ENCODE measurements at places on chromosomes 6 and 20.

GRCh38 chr6:12974551-12974950, 258.0 kb downstream of the PHACTR1 start:
- DNase-seq = no peak

DNA sequence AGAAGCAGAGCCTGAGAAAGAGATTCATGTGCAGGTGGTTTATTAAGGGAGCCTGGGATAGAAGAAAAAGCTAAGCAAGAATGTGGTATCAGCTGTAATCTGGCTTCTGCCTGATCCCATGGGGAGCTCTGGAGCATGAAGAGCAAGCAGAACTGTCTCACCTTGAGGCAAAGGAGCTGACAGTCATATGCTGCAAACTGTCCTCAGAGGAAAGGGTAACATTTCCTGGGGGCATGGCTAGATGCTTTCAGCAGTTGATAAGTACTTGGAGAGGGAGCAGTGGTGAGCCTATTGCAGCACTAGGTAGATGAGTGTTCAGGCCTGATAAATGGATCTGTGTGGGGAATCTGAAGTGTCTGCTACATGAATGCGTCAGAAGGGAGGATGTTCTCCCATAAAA, 621.5 kb upstream of the BTBD3 start:
- no peak for DNase-seq

DNA sequence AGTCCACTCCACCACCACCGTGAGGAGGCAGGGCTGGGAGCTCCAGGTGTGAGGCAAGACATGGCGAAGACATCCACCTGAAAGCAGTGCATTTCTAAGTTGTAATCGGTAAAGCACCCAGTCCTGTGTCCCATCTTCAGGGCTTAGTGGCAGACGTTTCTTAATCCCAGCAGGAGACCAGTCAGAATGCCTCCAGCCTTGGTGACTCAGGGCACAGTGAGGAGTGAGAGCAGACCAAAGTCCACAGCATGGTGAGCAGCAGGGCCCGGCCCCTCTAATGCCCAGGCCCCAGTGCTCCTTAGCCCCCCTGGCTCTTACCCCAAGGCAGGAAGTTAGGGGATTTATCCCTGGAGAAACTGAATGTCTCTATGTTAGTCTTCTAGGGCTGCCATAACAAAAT, 183.9 kb downstream of the SYNDIG1 start:
- no peak for DNase-seq

GRCh38 chr20:58986968-58987517, 6.0 kb downstream of the NELFCD start:
- no peak for DNase-seq

DNA sequence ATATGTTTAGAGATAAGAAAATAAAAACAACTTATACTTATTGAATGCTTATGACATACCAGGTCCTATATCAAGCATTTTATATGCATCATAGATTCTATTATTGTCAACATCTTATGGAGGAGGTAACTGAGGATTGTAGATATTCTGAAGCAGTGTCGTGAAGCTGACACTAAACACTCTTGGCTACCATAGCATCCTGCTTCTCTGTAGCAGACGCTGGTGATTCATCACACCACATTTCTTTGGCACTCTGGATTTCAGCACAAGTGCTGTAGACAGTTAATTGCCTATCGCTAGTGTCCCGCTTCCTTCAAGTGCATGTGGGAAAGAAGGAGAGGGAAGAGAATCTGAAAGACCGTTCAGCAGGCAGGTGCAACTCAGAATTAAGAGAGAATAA, 317.1 kb downstream of the PLCB1 start:
- no peak for DNase-seq

DNA sequence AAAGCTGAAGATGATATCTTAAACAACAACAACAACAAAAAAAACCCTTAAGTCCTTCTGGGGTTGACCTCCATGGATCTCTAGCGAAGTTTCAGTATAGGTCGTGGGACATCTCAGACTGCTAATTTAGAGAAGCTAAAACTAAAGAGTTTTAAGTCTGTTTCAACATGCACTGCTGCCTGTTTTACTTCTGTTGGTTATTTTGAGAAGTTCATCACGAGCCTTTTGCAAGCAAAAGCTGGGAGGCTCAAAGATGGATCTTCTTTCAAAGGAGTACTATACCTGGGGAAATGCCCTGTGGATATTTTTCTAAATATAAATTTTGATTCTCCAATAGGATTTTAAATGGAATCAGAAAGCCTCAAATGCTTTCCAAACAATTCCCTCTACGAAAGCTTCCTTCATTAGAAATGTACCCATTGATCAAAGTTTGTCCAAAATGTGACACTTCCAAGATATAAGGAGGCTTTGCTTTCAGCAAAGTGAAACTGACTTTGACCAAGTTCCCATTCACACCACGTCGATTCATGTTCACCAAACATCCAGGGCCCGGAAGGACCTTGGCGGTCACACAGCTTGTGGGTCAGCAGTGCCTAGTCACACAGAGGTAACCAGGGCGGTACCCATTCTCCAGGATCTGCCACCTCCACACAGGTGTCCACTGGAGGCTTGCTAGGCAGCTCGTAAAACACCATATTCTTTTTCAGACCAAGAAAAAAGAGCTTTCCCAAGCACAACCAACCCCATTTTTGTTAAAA, 94.7 kb upstream of the QKI start:
- no peak for DNase-seq

- DNase-seq = no peak
These were observed 45.4 kb upstream of the NKX2-2 start for GRCh38 chr20:21559305-21559704.

GRCh38 chr6:142647449-142648035, 297.4 kb downstream of the HIVEP2 start:
- DNase-seq = no peak

- no peak for DNase-seq
These were observed 42.8 kb upstream of the HFE start for GRCh38 chr6:26044140-26045064.

DNA sequence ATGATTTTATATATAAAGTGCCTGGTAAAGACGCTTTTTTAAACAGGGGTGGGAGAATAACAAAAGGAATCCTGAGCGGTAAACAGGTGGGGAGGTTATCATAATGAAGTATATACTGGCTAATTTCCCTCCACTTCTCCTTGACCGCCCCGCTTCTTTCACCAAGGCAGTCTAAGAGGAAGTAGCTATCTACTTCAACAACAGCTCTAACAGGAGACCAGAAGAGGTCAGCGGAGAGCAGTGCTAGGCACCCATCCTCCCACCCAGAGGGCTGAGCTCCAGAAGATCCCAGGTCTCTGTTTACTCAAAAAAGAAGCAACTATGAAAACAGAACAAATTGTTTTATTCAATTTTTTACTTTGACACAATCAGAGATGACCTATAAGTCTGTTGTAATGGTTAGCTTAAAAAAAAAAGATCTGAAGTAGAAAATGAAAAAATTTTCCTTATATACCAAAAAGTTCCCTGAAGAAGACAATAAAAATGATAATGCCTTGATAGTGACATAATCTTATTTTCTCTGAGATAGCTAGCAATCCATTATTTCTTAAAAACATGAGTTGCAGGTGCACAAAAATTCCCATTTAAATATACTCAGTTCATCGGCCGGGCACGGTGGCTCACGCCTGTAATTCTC, 141.1 kb downstream of the PDSS2 start:
- DNase-seq = no peak

DNA sequence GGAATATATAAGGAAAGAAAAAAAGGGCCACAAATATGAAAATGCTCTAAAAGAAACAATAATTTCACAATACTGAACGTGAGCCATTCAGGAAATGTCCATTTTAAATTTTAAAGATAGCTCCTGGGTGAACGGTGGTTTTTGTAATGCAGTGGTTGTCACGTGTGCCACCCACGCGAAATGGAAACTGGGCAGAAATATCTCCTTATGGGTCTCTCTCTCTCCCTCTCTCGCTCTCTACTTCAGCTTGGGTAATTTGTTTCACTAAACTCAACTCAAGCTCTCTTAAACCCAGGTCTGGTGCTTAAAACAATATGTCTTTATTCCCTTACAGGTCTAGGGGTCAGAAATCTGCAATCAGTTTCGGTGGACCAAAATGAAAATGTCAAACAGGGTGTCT, 150.8 kb downstream of the OR2B2 start:
- no peak for DNase-seq

DNA sequence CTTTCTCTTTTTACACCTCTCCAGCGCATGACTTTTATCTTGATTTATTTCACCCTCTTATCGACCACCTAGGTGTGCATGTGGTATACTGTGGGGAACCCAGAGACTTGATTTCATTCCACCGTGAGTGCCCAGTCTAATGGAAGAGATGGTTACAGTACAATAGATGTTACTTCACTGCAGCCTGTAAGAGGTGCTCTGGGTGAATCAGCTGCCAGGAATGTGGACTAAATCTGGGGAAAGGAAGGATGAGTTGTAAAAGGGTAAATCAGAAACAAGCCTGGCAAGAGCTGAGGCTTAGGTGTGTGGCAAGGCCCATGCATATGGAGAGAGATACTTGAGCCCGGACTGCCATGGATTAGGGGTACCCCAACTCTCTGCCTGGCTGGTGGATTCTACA, 7.4 kb downstream of the STK35 start:
- DNase-seq = no peak

DNA sequence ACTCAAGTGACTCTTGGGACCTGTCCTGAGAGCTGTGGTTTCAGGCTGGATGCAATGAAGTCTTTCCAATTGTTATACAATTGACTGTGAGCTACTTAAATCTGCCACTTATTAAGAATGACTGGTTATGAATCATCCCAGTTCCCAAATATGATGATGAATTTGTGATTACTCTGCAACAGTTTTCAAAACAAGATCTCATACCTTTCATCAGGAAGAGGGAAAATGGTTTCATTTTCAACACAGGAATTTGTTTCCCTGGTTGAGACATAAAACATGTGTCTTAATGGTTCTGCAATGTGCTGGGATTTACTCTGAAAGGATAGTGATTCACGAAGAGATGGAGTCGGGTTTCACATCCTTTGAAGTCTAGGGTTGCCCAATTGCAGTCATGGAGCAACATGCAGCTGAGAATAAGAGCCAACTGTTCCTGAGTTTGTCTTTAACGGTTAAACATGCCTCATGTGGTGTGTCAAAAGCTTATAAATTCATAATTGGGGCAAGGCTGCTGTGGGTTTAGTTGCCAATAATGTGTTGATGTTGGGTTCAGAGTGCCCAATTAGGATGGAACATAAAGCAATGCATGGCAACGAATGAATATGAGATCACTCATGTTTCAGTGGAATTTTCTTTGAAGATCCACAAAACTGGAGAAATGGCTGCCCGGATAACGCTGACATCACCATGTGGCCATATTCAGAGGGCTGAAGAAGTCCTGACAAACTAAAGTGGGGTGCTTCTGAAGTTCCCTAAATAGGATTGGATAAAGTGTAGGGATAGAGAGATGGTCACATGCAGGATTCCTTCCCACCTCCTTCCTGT, 41.0 kb downstream of the CYP24A1 start:
- DNase-seq = no peak

DNA sequence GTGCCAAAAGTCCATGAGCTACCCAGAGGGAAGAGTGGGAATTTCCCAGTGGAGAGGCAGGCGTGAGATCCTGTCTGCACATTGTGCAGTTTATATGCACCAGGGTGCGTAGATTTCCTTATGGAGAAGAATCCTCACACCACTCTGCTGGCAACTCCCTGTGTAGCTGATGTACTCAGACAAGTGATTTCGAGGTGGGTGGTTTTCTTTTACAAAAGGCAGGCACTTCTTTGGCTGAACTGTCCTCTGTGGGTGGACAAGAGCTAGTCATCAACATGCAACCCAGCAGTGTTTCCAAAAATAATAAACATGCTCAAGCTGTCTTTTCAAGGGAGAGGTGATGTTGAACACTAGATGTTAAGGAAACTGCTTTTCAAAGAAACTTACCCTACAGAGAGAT, 121.7 kb upstream of the NXT1 start:
- no peak for DNase-seq

GRCh38 chr20:51165131-51165530, 142.2 kb upstream of the KCNG1 start:
- no peak for DNase-seq

- no peak for DNase-seq
These were observed 319.8 kb downstream of the FRK start for GRCh38 chr6:115740907-115741306.

DNA sequence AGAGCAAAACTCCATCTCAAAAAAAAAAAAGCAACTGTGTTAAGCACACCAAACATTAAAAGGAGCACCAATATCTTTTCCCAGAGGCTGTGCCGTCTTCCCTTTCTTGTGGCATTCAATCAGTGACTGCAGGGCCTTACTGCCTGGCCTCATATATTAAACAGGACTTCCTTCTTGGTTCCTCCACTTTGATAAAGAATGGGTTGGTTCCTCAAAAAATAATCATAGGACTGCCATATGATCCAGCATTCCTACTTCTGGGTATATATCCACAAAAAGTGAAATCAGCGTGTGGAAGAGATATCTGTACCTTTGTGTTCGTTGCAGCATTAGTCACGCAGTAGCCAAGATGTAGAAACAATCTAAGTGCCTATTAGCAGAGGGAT, 40.3 kb upstream of the GFOD1 start:
- no peak for DNase-seq

DNA sequence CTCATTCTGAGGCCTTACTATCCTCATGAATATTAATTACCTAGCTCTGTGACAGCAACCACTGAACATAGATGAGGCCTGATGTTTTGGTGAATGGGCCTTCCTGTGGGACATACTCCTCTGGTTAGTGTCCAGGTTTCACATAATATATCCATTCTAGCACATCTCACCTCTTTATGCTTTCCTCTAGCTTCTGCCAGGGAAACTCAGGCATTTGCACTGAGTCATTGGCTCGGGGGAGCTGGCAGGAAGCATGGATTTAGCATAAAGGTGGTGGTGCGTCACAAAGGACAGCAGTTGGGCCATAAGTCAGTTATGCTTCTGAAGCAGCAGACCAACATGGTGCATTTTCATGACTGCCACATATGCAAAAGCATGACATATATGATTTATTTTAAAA, 37.5 kb upstream of the TMEM170B start:
- DNase-seq = no peak

GRCh38 chr6:168385858-168386735, 54.9 kb upstream of the SMOC2 start:
- DNase-seq = no peak

DNA sequence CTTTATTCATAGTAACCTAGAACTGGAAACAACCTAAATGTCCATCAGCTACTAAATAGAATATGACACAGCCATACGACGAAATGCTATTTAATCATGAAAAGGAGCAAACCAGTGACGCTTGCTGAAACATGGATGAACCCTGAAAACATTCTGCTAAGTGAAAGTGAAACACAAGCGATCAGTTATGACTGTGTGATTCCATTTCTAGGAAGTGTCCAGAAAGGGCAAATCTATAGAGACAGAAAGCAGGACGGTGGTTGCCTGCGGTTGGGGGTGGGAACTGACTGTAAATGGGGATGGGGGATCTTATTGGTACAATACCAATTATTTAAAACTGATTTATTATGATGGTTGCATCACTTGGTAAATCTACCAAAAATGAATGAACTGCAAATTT, 126.8 kb downstream of the IPCEF1 start:
- DNase-seq = peak; percentile 57
